Stimulated activated CD4-positive, alpha-beta T cell treated with anti-CD3 and anti-CD28 coated beads, TNF-alpha, amount 100 ng/mL, for 48 hours (primary cell): ENCODE measurements at places on chromosomes 3 and 15.

DNA sequence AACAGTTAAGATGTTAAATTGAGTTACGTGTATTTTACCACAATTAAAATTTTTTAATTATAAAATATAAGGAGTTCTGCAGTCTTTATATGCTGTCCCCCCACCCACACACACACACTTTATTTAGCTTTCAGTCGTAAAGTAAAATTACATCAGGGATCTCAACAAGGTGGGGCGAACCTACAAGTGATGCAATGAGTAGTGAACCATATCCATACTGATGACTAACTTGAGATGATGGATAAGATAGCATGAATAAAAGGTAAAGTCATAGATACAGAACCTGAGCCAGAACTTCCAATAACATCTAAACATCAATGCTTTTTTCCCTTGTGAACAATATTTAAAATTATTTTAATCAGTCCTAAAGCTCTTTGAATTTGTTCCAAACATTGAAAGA lies 77.2 kb downstream of the VPS13C start:
- DNase-seq = no peak

DNA sequence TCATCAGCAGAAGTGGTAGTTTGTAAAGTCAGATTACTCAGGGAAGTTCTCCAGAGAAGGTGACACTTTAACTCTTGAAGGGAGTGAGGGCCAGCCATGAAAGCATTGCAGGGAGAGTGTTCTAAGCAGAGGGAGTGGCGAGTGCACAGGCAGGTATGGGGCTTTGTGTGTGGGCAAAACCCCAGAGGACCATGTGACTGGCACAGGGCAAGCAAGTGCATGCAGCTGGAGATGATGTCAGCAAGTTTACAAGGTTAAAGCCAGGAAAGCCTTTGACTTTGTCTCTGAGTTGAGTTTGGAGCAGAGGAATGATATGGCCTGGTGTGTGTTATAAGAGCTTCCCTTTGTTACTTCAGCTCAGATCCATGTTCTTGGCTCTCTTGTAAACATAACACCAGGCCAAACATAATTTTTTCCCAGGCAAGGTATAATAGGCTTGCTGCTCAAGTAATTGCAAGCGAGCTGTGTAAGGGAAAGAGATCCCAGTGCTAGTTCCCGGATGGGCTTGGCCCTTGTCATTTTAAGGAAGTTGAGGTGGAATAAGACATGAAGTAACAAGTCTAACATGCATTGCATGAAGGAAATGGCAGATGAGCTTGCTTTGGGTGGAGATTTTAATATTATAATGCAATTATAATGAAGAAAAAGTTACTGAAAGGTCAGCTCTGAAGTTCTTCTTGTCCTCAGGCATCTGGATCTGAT lies 341.1 kb upstream of the LRRC3B start:
- DNase-seq = no peak

DNA sequence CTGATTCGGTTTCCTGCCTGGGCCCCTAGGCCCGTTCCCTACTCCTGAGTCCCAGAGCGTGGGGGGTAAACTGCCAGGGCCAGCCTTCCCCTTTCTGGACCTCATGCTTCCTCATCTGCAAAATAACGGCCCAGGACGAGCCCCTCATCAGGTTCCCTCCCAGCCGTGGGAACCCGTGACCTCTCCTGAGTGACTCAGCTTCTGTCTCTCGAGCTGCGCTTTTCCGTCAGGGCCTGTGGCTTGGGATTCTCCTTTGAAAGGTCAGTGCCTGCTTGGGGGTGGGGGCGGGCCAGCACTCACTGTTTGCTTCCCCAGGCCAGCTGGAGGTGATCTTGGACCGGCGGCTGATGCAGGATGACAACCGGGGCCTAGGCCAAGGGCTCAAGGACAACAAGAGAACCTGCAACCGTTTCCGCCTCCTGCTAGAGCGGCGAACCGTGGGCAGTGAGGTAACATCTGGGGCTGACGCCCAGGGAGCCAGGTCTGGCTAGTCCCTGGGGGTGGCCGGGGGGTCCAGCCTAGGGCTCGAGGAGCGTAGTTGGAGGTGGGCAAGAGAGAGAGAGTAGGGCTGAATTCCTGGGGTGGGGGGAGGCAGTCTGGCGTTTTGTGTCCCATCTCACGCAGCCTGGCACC lies 12.8 kb downstream of the MAN2A2 start:
- no peak for DNase-seq

DNA sequence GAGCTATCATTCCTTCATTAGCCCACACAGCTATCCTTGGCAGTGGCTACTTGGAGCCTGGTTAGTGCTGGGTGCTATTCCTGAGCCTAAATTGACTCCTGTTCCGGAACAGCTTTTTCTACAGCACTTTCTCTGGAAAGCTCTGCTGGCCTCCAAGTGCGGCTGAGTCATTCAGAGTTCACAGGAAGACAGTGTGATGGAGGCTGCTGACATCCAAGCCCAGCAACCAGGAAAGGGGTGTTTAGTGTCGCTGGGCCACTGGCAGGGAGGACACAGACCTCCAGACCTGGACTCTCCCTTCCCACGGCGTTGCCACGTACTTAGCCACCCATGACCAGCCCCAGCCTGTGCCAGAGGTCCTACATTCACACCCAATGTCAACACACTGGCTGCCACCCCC lies 28.7 kb downstream of the CACNA2D2 start:
- DNase-seq = no peak

DNA sequence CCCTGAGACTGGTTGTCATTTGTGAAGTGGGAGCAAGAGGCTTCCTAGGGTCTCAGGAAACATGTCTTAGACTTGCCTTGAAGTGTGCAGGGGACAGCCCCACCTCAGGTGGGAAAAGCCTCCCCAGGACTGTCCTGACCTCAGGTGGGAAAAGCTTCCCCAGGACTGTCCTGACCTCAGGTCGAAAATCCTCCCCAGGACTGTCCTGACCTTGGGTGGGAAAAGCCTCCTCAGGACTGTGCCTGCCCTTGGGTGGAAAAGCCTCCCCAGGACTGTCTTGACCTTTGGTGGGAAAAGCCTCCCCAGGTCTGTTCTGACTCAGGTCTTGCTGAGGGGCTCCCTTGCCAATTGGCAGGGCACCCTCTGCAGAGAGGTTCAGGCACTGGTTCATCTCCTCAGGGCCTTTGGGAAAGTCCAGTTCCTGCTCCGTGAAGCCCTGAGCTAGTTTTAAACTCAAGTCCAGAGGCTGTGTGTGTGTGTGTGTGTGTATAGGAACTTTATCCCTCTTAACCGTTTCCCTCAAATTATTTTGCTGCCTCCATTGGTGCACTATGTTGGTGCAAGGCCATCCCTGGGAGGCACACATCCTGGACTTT lies 64.7 kb downstream of the WNT7A start:
- no peak for DNase-seq
